ENCODE measurements at places on chromosomes 16 and 17.

DNA sequence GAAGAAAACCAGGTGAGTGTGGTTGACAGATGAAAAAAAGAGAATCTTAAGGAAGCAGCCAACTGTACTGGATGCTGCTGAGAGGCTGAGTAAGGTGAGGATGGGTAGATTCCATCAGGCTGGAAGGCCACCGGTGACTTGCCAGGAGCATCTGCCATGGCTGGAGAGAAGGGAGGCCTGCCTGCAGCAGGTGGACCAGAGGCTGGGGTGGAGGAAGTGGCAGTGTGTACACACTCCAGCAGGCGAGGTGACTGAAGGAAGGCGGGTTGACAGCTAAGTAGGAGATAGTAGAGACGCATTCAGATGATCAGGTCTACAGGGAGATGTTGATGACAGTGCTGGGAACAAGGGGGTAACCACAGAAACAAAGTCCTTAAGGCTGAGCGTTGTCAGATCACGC, 69.5 kb downstream of the USP43 start:
- DNase-seq: no peak

- no peak for DNase-seq
Measured at GRCh38 chr17:3035256-3035967, 28.0 kb downstream of the OR1D5 start.

- DNase-seq: no peak
Measured at GRCh38 chr17:6187836-6188235, 117.7 kb downstream of the WSCD1 start.

- DNase-seq: no peak
Measured at GRCh38 chr17:28216052-28216451, 102.9 kb upstream of the TMEM97 start.

GRCh38 chr16:35862242-35862641, 2402.8 kb downstream of the TP53TG3F start:
- no peak for DNase-seq

- DNase-seq: no peak
Measured at GRCh38 chr16:84541999-84542817, 37.7 kb upstream of the MEAK7 start.
